A375 (cell line): ENCODE measurements at places on chromosomes 6 and 20. TPM values are rescaled to one million over a fixed set of nuclear protein-coding genes. Genes with fewer than 3 reads are reported as not detected.

The CCDC167 gene
- 20.2 and 26.6 TPM in 2 replicates for total RNA-seq

The CDH26 gene
- total RNA-seq, result 0.24 and 0.94 TPM in 2 replicates

The PPP1R18 gene
- 43.3 and 52.6 TPM in 2 replicates for total RNA-seq

The C20orf144 gene
- total RNA-seq, result 0.04 TPM in 1 of 2 replicates, not detected in the other

The MATN4 gene
- total RNA-seq, result 1.1 and 1.9 TPM in 2 replicates

The GPR31 gene
- total RNA-seq, result not detected in 2 replicates

The GGTLC1 gene
- total RNA-seq, result not detected in 2 replicates

The C20orf173 gene
- total RNA-seq, result not detected in 2 replicates

The OLIG3 gene
- not detected in 2 replicates for total RNA-seq

The GPSM3 gene
- total RNA-seq, result 13.7 and 15.4 TPM in 2 replicates

The RAET1E gene
- 1.1 and 1.3 TPM in 2 replicates for total RNA-seq

The MAP3K5 gene
- total RNA-seq, result 4.8 and 5.1 TPM in 2 replicates

The ENPP1 gene
- total RNA-seq, result 1.4 and 1.8 TPM in 2 replicates

The ARMC12 gene
- total RNA-seq, result 0.34 and 1.2 TPM in 2 replicates

The NMBR gene
- total RNA-seq, result not detected in 2 replicates

The PRICKLE4 gene
- not detected in 2 replicates for total RNA-seq

The TENT5A gene
- 4.4 and 4.5 TPM in 2 replicates for total RNA-seq

The HSPA12B gene
- total RNA-seq, result not detected in 2 replicates

The SPATA2 gene
- 8.0 and 9.3 TPM in 2 replicates for total RNA-seq

The SLA2 gene
- 0.08 TPM in 1 of 2 replicates, not detected in the other for total RNA-seq
